ENCODE measurements at places on chromosomes 1 and 21.

DNA sequence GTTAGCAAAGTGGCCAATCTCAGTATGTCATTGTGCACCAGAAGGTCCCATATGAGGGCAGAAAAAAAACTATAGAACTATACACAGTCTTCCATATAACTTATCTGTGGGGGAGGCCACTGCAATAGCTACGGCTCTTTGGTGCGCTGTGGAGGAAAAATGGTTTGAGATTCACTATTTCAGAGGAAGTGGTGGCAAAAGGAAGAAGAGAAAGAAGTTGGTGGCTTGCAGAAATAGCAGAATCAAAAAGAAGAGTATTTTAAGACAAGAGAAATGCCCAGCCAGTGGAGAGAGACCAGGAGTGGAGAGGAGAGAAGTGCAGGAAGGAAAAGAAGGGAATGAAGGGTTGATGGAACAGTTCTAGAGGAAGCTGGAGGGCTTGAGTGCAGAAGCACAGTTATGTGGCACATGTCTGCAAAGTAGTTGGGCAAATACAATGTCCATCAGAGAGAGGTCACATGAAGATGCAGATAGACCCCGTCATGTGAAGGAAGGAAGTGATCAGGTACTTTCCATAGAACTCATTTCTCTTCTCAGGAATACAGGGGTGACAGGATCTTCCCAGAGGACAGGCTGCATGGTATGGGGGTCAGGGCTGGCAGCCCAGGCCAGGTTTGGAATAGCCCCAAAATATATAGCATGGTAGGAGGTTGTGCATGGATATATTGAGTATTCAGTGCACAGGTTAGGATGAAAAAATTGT, 64.6 kb downstream of the RUNX1 start:
- no peak for DNase-seq

DNA sequence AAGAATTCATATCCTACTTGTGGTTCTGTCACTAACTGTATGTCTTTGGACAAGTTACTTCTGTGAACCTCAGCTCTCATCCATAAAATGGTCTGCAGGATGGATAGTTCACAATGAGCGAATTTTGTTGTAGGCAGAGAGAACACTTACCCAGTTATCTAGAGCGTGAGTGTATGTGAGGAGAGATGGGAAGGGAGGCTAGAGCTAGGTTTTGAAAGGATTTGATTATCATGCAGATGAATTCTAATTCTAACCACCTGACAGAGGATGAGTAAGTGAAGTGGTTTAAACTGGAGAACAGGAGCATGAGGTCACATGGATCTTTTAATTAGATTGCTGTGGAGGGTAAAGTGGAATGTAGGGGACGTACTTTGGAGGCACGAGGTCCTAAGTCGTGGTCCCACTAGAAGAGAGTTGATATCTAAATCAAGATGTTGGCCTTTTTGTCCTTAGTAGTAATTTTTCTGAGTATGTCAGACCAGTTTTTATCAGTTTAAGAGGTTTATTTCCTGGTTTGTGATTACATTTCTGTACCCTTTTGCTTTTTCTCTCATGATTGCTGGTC, 5.0 kb downstream of the SUCO start:
- DNase-seq = no peak

GRCh38 chr1:41762777-41763176, 155.9 kb downstream of the HIVEP3 start:
- DNase-seq = no peak

DNA sequence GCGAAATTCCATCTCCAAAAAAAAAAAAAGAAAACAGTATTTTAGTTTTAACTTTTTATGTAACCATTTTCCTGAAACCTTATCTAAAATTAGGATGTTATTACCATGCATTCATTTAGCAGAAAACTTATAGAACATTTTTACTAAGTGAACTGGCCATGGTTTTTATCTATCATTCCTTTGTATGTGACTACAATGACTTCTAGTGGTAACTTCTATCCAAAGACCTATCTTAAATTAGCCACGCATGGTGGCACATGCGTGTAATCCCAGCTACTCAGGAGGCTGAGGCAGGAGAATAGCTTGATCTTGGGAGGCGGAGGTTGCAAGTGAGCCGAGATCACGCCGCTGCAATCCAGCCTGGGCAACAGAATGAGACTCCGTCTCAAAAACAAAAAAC, 11.4 kb downstream of the GGPS1 start:
- no peak for DNase-seq

DNA sequence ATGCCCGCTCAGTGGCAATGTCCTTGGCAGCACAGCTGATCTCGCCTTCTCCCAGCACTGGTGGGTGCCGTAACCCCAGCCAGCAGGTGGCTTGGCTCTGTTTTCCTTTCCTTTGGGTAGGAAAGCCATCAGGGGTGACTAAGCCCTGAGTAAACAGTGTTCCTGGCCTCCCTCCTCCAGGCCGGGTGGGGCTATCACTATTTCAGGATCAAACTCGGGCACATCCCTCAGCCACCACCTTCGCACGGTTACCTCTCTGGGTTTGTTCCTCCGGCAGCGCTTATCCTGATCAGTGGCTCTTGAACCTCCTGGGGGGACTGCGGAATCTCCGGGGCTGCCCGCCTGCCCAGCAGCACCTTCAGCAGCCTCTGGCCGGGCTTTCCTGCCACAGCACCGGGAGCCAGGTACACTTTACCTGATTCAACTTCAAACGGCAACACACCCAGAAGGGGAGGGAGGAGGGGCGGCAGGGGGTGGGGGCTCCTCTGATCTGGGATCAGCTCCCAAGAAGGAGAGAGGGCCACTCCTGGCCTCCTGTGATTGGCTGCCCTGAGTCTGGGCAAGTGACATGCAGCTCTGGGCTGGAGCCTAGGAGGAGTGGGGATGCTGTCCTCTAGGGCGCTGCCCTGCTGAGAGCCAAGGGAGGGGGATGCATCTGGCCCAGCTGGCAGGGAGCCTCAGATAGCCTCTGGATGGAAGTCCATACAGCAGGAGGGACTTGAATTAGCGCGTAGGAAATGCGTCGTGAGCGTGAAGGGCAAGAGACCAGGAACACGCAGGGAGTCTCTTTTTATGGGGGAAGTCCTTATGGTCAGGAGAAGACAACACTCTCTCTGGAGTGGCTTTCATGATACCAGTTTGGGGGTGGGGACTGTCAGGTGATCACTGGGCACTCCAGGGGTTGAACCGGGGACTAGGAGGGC, at the start of gene ASCL5:
Gene ASCL5, minus strand, starts transcription at position 353 of the 923 bp plus-strand sequence. CDS start 11,812 bp downstream, outside the sequence.
- no peak for DNase-seq

GRCh38 chr1:168772428-168773060, 43.5 kb upstream of the DPT start:
- no peak for DNase-seq

DNA sequence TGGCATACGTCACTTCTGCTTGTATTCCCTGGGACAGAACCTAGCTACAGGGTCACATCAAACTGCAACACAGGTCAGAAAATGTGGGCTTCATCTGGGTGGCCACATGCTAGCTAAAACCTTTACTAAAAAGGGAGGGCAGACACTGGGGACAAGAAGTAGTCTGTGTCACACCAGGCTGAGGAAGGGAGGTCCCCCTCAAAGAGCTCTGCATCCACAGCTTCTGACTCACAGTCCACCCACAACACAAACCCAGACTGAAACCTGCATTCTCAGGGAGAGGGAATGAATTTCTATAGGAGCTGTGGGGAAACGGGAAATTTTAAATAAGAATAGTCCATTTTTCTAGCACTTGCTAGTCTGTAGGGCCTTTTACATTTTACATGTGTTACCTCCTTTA, 16.2 kb downstream of the OLIG2 start:
- no peak for DNase-seq

DNA sequence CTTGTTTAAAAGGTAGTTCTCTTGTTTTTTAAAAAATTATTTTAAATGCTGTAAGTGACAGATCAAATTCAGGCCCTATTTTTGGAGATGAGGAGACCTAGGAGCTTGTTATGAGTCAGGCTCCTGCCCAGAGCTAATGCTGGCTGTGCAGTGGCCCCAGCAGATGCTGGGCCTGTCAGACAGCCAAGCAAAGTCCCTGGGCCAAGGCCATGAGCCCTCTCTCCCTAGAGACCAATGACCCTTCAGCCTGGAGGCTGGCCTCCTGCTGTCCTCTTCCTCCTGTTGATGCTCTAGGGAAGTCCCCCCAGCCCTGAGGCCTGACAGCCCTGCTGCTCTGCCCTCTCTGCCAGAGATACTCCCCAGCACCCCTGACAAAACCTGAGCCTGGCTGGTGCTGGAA, 128.1 kb upstream of the CTTNBP2NL start:
- peak; percentile 75 for DNase-seq

- DNase-seq = peak; percentile 89
Measured at GRCh38 chr1:941588-942383, 17.3 kb downstream of the NOC2L start.

- no peak for DNase-seq
Measured at GRCh38 chr1:161261261-161262235, 3.0 kb downstream of the PCP4L1 start.

GRCh38 chr1:94901841-94902240, 25.1 kb downstream of the CNN3 start:
- DNase-seq = no peak

DNA sequence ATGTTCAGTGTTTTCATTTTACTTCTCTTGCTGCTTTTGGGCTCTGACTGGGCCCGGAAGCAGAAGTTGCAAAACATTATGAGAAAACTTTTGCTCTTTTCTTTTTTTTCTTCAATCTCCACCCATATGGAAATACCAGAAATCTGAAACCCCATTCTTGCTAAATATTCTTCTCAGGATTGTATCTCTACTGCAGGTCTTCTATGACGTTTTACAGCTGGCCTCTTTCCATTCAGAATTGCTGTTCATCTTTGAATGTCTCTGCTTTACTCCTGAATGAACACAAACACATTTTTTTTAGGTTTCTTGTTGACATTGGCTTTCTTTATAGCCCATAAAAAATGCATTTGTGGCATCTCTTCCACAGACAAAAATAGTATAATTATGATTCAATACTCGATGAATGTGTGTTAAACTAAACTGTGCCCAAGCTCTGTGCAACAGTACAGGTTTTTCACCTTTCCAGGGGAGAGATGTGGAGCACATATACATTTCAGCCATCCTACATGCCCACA, 18.8 kb downstream of the PTPRC start:
- DNase-seq = no peak

- no peak for DNase-seq
Measured at GRCh38 chr1:245776139-245776538, 621.4 kb downstream of the KIF26B start.

GRCh38 chr1:81470275-81470674, 330.5 kb upstream of the ADGRL2 start:
- DNase-seq = no peak

DNA sequence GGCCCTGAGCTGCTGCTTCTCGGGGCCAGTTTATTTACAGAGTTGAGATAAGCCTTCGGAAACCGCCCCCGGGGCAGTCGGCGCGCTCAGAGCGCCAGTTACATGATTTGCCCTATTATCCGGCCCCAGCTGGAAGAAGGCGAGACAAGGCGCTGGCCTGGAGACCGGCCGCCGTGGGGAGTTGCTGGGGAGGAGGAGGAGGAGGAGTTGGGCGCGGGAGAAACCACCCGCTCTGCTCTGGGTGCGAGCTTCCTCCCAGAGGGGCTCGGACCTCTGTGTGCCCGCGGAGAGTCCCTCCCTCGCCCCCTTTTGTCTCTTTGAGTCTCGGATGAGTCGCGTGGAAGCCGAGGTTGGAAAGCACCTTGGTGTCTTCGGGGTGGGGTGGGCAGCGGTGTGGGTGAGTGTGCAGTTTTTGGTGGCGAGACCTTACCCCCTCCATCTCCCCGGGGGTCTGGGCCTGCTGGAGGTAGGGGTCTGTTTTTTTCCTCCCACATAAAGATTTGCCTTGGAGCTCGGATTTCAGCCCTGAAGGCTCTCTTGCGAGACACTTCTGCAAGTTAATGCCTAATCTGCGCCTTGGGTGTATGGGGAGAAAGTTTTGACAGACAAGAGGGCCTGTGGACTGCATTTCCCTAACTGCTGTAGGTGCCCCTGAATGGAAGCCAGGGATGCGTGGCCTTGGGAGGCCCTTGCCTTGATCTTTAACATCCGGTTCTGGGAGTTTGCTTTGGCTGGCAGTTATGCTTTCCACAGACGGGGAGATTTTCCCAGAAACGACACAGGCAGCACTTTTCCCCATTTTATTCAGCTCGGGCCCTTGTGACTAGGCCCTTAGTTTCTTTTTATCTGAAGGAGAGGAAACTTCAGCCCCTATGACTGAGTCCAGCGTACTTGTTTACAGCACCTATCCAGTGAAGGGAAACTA, 80.0 kb downstream of the NDUFS5 start:
- peak; percentile 77 for DNase-seq

GRCh38 chr1:44616991-44617702, 57.1 kb downstream of the TMEM53 start:
- no peak for DNase-seq

DNA sequence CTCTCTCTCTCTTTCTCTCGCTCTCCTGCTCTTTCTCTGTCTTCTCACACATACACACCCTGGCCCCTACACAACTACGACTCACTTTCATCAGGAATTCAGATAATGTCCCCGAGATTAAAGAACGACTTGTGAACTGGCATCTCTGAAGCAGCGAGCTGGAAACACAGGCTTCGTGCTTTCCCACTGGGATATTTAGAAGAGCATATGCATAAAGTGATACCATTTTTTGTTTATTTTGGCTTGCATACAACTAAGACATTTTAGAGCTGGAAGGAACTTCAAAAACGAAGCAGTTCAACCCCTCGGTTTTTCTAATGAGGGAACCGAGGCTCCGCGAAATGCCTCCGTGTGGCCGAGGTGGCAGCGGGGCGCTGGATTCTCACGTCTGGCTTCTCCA, 88.6 kb downstream of the ZBTB18 start:
- DNase-seq = no peak

DNA sequence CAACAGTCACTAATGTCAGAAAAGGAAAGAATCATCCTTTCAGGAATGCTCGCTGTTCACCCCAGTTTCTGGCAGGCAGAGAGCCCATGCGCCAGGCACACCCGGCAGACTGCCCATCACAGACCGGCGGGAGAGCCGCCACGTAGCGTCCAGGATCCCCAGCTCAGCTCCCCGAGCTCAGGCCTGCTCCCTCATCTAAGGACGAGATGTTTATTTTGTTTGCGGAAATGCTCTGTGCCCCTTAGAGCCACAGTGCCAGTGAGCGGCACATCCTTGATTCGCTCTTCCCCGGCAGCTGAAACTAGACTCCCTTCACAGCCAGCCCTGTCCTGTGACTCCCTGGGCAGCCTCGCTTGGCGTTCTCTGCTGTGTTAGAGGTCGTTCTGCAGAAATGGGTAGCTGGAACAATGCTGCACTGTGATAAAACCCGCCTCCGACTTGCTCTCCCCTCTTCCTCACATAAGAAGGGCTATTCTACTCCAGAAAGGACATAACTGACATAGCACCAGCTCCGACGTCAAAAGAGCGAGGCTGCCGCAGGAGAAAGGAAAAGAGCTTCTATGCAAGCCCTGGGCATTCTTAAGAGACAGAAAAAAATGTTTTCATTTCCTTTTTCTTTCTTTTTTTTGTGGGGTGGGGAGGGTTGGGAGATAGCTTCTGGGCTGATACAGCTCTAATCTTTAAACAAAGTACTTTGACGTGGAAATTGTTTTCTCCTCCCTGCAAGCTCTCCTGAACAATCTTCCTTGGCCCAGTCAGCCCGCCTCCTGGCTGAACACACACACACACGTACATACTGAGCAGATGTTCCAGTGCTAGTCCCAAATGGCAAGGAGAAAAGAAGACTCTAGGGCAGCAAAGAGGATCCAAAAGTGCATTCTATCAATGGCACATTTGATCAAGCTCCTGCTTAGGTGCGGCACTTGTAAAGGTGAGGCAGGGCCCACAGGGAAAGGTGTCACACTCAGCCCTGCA, 37.2 kb downstream of the MRAP start:
- DNase-seq = no peak

Measured in tibial artery (tissue), 4 donors.